ENCODE measurements at places on chromosomes 5 and 9.

- DNase-seq, result no peak
Observed at GRCh38 chr9:131605770-131606590, 60.7 kb downstream of the PRRT1B start.

GRCh38 chr5:21688655-21689054 lies 1164.5 kb downstream of the CDH12 start:
- no peak for DNase-seq

GRCh38 chr5:141105350-141105749 lies 5.1 kb downstream of the PCDHB3 start:
- no peak for DNase-seq

DNA sequence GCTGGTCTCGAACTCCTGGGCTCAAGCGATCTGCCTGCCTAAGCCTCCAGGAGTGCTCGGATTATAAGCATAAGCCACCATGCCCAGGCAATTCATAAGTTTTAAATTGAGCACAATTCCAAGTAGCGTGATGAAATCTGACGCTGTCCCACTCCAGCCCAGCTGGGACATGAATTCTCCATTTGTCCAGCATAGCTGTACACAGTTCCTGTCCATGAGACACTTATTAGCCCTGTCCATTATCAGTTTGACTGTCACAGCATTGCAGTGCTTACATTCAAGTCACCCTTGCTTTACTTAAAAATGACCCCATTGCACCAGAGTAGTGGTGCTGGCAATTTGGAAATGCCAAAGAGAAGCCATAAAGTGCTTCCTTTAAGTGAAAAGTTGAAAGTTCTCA lies 7.6 kb upstream of the SLC30A5 start:
- no peak for DNase-seq

DNA sequence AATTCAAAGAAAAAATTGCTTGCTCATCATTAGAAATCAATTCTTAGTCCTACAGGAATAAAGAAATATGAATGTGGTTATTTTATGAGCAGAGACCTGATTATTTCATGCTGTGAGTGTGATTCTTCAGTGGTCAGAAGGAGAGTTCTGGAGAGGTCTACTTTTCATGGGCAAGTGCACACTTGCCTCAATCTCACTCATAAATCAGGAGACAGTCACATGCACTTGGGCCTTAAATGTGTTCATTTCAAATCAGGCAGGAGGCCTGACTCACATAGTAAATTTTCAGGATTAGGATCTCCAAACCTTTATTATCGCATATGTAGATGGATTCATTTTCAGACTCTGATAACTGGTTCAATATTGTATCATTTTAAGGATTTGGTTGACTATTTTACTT lies 323.2 kb upstream of the CCNH start:
- DNase-seq, result no peak

Measured in activated CD8-positive, alpha-beta memory T cell treated with anti-CD3 and anti-CD28 coated beads for 1 hour (primary cell).